CD4-positive, alpha-beta T cell treated with Interleukin-4 for 4 hours (primary cell): ENCODE measurements at places on chromosomes 7 and 10.
A peak's percentile ranks its signal among the peaks of the same experiment; 100 is the strongest.

DNA sequence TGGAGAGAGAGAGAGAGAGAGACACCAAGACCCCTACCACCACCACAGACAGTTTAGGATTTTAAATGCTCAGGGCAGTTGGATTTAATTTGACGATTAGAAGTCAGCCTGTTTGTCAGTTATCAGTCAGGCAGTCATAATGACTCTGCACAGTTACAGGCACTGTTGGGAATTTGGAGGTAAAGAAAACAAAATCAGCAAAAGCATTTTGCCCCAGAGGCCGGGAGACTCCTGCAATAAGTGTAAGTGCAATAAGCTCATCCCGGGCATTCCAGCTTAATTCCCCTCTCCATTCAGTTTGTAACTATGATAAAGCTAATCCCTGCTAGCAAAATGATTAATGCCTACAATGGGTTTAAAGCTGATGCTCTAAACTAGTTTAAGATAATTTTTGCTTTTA is 13.5 kb downstream of the SEMA3C start:
- no peak for DNase-seq

GRCh38 chr7:138015096-138015495 is 13.2 kb upstream of the CREB3L2 start:
- no peak for DNase-seq

GRCh38 chr7:158289761-158290523 is 297.7 kb downstream of the PTPRN2 start:
- no peak for DNase-seq

GRCh38 chr7:91347290-91347689 is 83.1 kb downstream of the FZD1 start:
- no peak for DNase-seq

DNA sequence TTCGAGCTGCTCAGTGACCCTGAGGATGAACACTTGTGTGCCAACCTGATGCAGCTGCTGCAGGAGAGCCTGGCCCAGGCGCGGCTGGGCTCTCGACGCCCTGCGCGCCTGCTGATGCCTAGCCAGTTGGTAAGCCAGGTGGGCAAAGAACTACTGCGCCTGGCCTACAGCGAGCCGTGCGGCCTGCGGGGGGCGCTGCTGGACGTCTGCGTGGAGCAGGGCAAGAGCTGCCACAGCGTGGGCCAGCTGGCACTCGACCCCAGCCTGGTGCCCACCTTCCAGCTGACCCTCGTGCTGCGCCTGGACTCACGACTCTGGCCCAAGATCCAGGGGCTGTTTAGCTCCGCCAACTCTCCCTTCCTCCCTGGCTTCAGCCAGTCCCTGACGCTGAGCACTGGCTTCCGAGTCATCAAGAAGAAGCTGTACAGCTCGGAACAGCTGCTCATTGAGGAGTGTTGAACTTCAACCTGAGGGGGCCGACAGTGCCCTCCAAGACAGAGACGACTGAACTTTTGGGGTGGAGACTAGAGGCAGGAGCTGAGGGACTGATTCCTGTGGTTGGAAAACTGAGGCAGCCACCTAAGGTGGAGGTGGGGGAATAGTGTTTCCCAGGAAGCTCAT is 1.1 kb downstream of the DDIT4 start:
- peak; percentile 61 for DNase-seq

GRCh38 chr10:132714096-132714985 is 71.6 kb downstream of the NKX6-2 start:
- no peak for DNase-seq

DNA sequence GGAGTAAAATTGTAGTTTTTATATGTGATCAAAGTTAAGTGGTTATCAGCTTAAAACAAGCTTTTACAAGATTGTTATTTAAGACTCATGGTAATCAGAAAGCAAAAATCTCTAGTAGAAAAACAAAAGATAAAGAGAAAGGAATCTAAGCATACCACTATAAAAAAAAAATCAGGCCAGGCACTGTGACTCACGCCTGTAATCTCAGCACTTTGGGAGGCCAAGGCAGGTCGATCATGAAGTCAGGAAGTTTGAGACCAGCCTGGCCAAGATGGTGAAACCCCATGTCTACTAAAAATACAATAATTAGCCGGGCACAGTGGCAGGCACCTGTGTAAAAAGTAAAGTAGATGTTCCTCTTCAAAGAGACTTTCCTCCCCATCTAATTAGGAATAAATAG is 265.9 kb upstream of the NRP1 start:
- DNase-seq = no peak

GRCh38 chr10:44716470-44717015 is 194.6 kb upstream of the TMEM72 start:
- DNase-seq = no peak

DNA sequence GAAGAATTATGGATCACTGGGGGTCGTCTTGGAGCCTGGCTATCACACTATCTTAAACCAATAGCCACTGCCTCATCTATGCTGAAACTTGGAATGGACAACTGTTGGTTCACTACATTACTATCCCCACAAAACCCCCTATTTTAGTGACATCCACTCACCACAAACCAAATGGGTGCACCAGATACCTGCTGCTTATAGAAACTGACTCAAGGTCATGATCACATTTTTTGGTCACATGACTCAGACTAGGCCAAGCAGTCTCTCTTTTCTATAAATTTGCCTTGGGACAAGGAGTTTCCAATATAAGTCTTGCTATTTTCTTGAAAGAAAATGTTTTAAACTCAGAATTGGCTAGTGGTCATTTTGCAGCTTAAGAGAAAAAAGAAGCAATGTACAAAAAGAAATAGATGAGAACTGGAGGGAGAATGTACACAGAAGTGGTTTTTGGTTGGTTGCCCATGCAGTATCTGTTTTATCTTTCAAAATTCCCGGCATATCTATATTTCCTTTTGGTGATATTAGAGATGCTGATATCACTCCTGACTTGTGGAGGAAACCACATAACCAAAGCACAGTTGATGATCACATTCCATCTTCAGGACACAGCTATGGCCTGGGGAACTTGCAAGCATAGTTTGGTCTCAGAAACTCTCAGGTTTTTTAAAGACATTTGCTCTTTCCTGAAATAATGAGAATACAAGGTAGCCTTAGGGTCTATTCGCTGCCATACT is 85.2 kb upstream of the CACNA2D1 start:
- DNase-seq = no peak

DNA sequence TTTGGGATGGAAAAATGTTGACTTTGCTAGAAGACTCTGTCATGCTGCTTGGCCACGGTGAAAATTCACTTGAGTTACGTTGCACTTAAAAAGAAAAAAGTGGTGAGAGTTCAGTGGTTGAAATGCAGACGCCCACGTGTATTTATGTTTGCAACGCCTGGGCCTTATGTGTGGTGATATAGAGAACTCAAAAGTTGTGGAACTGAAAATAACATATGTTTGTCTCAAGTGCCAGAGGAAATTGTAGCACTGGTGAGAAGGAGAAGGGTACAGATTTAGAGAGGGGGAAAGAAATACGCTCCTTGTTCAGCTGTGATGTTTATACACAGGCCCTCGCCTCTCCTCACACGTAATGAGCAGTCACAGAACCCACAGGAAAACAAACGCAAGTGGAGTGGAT is 73.6 kb downstream of the EMX2 start:
- DNase-seq = no peak

- no peak for DNase-seq
Measured at GRCh38 chr7:140415361-140415760, 11.5 kb downstream of the RAB19 start.

DNA sequence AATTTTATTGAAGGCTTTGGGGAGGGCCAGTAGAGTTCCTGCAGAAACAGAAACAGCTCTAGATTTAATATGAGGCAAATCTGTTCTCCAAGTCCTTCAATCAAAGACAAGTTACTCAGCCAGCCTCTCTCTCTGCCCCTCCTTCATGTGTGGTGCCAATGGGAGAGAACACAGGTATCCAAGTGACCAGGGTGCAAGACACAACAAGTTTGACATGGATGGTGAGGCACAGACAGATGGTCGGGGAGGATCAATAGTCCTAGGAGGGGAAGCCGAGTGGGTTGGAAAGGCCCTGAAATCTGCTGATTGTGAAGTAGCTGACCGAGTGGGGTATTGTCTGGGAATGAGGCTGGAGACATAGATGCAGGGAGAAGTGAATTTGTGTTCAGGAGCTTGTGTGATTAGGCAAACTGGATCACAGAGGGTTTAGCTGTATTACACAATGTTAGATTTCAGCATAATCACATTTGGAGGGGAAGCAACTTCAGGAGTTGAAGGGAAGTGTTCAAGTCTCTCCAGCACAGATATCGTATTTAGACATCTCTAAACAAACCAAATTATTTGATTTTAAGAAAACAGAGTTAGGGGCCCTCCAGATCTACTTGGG is 1.5 kb downstream of the GIMAP1 start:
- peak; percentile 64 for DNase-seq

- DNase-seq = no peak
Measured at GRCh38 chr10:97673736-97674525, 13.1 kb downstream of the AVPI1 start.

- DNase-seq = no peak
Measured at GRCh38 chr10:29229258-29229705, 59.6 kb upstream of the LYZL1 start.

- DNase-seq = no peak
Measured at GRCh38 chr10:15690031-15690430, 29.7 kb downstream of the ITGA8 start.
